ENCODE measurements at places on chromosomes 7 and 10.

- DNase-seq: no peak
Observed at GRCh38 chr7:73366127-73366526, 38.2 kb downstream of the FKBP6 start.

GRCh38 chr10:85667638-85668233 lies 698.9 kb downstream of the GRID1 start:
- DNase-seq: no peak

DNA sequence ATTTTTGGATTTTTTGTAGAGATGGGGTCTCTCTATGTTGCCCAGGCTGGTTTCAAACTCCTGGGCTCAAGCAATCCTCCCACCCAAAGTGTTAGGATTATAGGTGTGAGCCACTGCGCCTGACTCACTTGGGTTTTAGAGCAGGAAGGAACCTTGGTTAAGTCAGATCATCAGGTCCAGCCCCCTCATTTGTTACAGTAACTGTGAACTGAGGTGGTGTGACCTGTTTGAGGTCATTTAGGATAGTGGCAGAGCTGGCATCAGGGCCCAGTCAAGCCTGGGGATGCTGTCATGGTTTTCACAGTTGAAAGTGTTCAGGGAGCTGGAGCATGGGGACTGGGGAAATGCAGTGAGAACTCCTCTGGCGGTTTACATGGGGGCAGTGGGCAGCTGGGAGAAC lies 159.6 kb downstream of the TAX1BP1 start:
- DNase-seq: no peak

- DNase-seq: no peak
Observed at GRCh38 chr7:44112997-44113763, 9.0 kb downstream of the AEBP1 start.

GRCh38 chr10:58444321-58444720 lies 59.1 kb downstream of the TFAM start:
- DNase-seq: no peak

DNA sequence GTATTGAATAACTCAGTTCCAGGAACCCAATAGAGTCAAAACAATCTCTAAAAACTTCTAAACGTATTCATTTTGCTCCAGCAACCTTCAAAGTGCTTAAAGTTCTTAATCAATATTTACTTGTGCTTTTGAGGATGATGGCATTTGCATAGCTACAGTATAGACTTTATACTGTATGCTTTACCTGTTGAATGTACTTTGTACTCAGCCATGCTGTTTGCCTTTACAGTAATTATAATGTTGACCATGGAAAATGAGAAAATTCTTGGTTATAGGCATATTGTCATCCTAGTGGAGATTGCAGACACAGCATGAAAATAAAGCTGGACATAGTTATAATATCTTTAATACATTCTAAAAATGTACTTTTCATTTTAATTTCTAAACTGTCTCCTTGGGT lies 762.7 kb upstream of the PHF14 start:
- DNase-seq: no peak

DNA sequence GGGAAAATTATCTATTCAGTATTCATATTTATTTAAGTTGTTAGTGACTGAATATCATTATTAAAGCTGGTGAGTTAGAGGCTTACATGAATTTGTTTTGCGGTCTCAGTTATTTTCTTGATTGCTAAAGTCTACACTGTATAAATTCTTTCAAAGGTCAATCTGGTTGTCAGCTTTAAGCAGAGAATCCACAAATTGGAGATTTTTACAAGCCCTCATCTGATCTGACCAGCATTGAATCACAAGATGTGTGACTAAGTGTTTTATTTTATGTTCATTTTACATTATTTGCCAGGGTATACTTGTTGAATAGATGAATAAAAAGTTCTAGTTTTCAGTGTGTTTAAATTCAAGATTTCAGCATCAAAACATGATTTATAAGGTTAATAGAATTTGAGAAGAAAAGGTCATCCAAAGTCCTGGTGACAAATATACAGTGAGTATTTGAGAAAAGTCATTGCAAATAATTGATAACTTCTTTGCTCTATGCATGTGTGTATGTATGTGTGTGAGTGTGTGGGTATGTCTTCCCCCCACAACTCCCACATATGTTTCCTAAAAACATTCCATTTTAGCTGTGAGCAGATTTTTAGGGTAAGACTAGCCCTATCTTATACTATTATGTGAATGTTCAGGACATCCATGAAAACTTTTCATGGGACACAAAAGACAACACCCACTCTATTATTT lies 4.4 kb downstream of the SEMA3A start:
- no peak for DNase-seq

DNA sequence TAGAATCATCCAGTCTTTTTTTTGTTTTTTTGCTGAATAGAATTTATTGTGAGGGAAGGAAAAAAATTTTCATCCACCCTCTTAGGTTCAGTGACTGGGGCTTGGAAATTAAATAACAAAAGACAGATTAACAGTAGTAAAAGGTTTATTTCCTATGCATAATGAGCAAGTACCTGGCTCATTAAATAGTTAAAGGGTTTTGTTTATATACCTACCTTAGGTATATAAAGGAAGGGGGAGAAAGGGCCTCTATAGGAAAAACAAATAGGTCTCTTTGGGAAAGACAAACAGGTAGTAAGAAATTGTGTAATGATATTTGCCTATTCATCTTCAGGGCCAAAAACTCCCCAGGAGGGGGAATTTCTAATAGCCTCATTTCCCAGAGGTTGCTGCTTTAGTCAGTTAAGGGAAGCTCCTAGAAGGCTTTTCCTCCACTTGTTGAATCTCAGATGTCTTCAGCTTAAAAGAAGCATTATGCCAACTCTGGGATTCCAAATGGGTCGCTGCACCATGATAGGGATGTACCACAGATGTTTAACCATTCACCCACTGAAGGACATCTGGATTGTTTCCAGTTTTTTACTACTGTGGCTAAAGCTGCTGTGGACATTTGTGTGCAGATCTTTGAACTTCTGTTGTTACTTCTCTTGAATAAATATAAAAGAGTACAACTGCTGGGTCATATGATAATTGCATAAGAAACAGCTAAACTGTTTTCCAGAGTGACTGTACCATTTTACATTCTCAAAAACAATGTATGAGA lies 11.3 kb downstream of the ACADSB start:
- DNase-seq: no peak

- peak; percentile 25 for DNase-seq
Observed at GRCh38 chr10:102352066-102352715, 43.3 kb upstream of the NFKB2 start.

- DNase-seq: peak; percentile 27
Observed at GRCh38 chr10:50988792-50989191, 85.5 kb upstream of the PRKG1 start.

DNA sequence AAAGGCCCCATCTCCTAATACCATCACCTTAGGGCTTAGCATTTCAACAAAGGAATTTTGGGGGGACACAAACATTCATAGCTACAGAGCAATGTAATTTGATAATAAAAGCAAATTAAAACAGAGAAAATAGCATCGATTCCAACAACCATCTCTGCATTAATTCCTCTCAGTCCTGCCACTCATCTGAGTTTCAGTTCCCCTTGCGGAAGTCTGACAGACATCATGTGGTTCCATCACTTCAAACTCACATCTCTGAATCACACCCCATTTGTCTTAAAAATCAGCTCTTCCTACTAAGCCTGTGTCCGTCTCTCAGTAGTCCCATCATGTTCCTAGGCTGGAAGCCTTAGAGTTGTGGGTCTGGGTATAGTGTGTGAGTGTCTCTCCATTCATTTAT lies 3.6 kb downstream of the ADCK2 start:
- DNase-seq: no peak

- no peak for DNase-seq
Observed at GRCh38 chr7:157017603-157018327, 7.3 kb upstream of the MNX1 start.

DNA sequence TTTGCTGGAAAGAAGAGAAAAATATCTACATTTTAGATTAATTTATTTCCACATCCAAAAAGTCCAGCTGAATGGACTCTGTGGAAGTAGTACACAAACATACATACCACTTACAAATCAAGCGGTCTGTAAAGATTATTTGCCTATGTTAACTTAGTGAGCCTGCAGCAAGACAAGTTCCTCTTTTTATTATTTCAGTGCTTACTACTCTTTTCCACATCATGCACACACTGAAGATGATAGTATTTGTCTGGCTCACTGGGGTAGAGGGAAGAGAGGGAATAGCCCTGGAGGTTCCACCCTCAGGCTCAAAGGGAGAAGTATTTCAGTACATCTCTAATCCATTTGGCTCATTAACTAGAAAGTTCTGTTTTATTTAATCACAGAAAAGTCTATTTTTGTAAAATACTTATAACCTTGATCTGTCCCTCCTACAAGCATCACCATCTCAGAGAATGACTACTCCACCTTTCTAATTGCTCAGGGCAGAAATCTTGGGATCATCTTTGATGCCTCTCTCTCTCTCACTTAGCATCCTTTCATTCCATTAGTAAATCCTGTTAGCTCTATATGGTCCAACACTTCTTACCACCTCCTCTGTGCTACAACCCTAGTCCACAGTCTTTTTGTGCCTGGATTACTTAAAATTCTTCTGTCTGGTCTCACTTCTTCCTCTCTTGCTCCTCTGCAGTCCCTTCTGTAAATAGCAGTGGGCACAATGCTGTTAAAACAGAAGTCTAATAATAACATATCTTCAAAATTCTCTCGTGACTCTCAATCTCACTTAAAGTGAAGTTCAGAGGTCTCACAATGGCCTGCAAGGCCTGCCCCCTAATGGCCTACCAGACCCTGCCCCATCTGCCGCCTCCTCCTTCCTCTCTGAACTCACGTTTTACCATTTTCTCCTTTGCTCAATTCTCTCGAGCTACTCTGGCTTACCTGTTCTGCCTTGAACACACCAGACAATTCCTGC lies 64.3 kb upstream of the CCDC6 start:
- DNase-seq: no peak

- DNase-seq: no peak
Observed at GRCh38 chr7:123748171-123748733, 551 bp downstream of the WASL start.

DNA sequence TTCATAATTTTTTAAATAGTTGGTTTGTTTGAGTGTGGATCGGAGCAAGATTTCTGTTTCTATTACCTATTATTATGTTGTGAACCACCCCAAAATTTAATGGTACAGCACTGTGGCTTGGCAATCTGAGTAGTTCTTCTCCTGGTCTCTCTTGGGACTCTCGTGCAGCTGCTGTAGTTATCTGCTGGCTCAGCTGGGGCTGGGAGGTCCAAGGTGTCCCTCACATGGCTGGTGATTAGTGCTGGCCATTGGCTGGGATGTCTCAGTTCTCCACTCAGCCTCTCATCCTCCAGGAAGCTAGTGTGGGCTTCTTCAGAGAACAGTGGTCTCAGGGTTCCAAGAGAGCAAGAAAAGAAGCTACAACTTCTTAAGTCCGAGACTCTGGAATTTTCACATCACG lies 15.4 kb downstream of the NPFFR1 start:
- no peak for DNase-seq

- no peak for DNase-seq
Observed at GRCh38 chr7:39515534-39516228, 50.5 kb upstream of the YAE1 start.

DNA sequence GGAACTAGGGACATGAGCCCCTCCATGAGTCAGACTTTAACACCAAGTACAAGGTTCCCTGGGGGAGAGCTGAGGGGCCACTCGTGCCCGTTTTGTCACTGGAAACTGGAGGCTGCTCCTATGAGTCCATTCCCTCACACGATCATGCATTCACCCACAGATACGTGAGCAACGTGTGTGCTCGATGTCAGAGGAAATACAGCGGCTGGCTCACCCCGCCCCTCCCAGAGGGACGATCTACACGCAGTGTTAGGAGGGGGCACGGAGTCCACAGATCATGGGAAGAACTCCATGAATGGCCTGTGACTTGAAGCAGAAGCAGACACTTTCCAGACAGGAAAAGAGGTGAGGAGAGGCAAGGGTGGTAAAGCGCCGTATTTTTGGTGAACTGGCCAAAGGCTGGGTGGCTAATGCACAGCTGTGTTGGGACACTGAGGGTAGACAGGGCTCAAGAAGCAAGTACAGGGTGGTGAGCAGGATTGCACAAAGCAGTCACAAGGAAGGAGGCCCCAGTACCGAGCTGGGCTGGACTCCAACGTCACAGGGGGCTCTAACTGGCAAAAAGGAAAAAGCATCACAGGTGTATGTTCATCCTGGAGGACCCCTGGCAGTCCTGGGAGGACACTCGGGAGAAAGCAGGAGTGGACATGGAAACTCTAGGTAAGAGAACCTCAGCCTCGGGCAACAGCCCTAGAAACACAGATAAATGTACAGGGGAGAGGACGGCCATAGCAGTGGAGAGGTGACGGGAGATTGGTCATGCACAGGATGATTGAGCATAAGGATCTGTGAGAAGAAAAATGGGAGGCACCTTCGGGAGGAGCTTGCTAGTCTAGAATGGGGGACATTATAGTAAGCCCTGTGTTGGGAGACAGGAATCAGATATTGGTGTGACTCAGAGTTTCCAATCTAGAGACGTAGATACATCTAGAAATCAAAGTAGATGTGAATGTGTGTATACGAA lies 41.2 kb downstream of the TNS3 start:
- DNase-seq: no peak

DNA sequence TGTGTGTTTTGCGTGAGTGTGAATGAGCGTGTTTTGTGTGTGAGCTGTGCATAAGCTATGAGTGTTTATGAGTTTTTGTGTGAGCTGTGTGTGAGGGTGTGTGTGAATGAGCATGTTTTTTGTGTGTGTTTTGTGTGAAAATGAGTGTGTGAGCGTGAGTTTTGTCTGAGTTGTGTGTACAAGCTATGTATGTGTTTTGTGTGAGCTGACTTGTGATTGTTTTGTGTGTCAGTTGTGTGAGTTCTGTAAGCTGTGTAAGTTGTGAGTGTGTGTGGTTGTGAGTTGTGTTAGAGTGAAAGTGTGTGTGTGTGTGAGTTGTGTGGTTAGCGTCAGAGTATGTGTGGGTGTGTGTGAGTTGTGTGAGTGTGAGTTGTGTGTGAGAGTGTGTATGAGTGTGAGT lies 343.2 kb downstream of the PTPRN2 start:
- no peak for DNase-seq

DNA sequence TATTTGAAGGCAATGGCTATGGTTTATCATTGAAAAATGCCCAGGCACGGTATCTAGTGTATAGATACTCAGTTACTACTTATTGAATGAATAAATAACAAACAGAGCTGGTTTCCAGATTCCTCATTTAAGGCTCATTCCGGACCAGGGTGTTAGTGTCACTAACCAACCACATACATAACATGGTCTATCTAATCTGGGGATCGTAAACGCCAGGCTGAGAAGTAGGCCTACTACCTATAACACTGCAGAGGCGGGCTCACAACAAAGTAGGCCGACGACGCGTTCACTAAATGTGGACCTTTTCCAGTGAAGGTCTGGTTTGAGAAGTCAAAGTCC lies 423 bp downstream of the LSM5 start:
- DNase-seq: no peak

DNA sequence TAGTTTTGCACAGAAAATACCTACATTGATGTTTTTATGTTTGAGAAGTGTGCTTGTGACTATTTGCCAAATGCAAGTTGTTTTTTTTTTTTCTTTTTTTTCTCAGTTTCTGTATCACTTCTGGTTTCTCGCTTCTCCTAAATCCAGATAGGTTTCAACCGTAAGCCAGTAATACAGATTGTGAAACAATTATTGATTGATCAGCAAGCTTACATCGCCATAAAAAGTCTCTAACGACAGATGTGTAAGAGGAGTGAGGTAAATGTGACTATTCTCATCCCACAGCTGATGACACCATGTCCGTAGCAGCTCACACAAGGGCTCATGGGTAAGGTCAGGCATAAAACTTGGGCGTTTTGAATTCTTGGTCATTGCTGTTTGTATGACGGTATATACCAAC lies 202.8 kb upstream of the AKR1E2 start:
- DNase-seq: no peak
